NCI-H526 treated with DMSO at 0.1 percent for 48 hours (cell line): ENCODE measurements at places on chromosomes 7 and 10.
A peak's percentile ranks its signal among the peaks of the same experiment; 100 is the strongest.

- no peak for DNase-seq
These were observed 6.0 kb downstream of the GNG11 start for GRCh38 chr7:93927585-93927984.

GRCh38 chr10:29698773-29699490 lies 64.2 kb upstream of the SVIL start:
- DNase-seq = no peak

- DNase-seq = no peak
These were observed 3.2 kb upstream of the CEP55 start for GRCh38 chr10:93493162-93493561.

DNA sequence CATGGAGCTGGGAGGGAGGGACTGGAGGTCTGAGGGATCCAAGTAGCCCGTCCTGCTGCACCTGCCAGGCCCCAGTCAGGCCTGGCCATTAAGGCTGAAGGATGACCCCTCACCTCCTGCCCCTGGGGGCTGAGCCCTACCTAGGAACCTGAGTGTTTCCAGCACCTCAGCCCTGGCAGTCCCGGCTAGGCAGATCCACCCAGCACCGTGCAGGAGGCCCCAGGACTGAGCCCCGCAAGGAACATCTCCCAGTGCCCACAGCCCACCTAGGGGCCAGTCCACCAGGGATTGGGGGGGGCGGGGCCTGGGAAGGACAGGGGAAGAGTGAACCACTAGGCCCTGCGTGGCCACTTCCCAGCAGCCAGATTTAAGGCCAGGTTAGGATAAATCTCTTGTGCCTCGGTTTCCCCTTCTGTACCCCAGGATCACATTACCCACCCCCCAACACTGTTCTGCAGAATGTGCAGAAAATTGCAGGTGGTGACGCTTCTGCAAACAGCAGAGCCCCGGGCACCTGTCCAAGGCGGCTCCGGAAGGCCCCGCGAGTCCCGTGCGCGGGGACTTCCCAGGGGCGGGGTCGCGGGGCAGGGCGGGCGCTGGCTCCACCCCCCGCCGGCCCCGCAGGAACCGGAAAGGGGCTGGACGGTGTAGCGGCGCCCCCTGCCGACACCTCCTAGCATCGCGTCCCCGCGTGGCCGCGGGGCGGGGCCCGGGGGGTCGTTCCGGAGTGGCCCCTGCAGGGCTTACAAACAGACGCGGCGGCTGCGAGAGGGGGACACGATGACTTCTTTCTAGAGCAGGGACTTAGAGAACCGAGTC lies 55.9 kb downstream of the PWWP2B start:
- DNase-seq = peak; percentile 24

DNA sequence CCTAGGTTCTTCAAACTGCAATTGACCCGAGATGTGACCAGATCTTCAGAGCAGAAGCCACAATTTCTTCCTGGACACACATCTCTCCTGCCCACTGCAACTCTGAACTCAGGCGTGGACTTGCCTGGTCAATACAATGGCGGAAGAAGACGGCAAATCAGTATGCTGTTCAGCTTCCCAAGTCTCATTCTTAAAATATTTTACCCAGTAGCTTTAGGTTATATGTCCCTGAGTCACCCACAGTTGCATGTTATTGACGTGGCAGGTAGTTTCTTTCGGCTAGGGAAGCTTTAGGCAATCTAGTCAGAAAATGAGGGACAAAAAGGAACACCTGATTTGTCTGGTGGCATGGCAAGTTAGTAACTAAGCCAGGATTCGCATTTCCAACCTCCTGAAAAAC lies 22.5 kb downstream of the CEP41 start:
- DNase-seq = no peak

DNA sequence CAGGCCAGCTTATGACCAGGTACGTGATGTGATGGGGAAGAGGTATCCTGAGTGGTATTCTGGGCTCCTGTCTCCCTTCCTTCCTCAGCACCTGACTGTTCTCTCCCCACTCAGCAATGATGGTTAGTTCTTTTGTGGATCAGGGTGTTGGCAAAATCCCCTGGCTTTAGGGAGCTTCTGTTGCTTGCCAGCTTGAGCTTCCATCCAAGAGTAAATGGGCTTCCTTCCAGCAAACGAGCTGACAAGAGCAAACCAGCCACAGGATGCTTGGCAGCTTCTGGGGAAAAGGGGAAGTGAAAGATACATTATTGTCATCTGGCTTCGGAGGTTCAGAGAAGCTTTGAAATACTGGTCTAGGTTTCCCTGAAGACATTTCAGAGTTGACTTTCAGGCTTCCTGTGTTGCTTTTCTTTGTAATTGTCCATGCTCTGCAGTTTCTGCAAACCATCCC lies 5.2 kb downstream of the DUSP5 start:
- no peak for DNase-seq

- no peak for DNase-seq
These were observed 8.8 kb upstream of the LAMB4 start for GRCh38 chr7:108138911-108139310.

GRCh38 chr7:6656413-6656812 lies 19.3 kb downstream of the ZNF316 start:
- no peak for DNase-seq

GRCh38 chr10:107417446-107417845 lies 252.9 kb upstream of the SORCS1 start:
- no peak for DNase-seq

- DNase-seq = no peak
These were observed 193.3 kb upstream of the PHF14 start for GRCh38 chr7:10780400-10780747.

DNA sequence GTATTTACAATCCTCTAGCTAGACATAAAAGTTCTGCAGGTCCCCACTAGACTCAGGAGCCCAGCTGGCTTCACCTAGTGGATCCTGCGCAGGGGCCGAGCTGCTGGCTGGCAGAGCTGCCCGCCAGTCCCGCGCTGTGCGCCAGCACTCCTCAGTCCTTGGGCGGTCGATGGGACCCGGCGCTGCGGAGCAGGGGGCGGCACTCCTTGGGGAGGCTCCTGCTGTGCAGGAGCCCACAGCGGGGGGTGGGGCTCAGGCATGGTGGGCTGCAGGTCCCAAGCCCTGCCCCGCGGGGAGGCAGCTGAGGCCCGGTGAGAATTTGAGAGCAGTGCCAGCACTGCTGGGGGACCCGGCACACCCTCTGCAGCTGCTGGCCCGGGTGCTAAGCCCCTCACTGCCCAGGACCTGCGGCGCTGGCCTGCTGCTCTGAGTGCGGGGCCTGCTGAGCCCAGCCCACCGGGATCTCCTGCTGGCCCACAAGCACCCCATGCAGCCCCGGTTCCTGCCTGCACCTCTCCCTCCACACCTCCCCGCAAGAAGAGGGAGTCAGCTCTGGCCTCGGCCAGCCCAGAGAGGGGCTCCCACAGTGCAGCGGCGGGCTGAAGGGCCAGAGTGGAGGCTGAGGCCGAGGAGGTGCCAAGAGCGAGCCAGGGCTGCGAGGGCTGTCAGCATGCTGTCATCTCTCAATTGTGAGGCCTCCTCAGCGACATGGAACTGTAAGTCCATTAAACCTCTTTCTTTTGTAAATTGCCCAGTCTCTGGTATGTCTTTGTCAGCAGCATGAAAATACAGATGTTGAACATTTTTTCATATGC lies 63.1 kb downstream of the TFAM start:
- no peak for DNase-seq

- DNase-seq = no peak
These were observed 108.6 kb downstream of the CACNA2D1 start for GRCh38 chr7:82335001-82335400.

DNA sequence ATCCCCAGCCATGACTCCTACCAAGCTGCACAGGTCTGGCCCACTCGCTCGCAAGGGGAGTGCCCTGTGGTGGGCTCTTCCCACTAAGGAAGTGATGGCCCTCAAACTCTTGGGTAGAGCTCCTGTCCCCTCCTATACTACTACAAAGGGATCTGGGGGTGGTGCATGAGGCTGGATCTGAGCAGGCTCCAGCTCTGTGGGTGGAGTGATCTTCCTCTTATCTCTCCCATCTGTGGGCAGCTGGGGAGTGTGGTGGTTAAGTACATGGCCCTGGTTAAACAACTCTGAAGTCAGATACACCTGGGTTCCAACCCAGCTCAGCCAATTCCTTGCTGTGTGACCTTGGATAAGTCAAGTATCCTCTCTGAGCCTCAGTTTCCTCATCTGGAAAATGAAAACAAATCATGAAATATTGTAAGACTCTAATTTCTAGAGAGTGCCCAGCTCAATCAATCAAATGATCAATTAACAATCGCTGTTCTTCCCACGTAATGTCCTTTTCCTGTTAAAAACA lies 17.4 kb downstream of the DDIT4 start:
- no peak for DNase-seq

GRCh38 chr10:103281753-103282152 lies 4.8 kb downstream of the INA start:
- DNase-seq = peak; percentile 40

DNA sequence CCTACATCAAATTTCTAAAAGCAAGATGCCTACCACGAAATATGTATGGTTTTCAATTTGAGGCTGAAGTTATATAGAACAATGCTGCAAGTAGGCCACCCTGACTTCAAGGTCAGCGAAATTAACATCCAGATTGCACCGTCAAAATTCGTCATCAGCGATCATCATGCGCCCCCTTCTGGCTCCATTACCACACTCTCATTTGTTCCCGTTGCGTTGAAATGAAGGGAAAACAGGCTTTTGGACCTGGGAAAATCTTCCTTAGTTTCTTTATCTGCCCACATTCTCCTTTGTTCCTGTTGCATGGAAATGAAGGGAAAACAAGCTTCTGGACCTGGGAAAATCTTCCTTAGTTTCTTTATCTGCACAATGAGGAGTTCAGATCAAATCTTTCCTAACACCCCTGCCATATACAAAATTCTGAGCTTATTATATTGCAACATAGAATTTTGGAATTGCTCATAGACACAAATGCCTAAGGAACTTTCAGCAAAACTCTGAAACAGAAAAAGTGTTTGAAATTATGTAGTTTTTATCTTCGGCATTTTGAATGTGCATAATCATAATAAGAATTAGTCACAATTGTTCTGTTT lies 98.2 kb upstream of the PRKCQ start:
- peak; percentile 16 for DNase-seq

- peak; percentile 5 for DNase-seq
These were observed 114.8 kb upstream of the LANCL2 start for GRCh38 chr7:55250313-55250712.

GRCh38 chr10:58896229-58896628 lies 280.2 kb upstream of the PHYHIPL start:
- DNase-seq = no peak

- no peak for DNase-seq
These were observed 50.8 kb downstream of the PIK3CG start for GRCh38 chr7:106915873-106916272.

DNA sequence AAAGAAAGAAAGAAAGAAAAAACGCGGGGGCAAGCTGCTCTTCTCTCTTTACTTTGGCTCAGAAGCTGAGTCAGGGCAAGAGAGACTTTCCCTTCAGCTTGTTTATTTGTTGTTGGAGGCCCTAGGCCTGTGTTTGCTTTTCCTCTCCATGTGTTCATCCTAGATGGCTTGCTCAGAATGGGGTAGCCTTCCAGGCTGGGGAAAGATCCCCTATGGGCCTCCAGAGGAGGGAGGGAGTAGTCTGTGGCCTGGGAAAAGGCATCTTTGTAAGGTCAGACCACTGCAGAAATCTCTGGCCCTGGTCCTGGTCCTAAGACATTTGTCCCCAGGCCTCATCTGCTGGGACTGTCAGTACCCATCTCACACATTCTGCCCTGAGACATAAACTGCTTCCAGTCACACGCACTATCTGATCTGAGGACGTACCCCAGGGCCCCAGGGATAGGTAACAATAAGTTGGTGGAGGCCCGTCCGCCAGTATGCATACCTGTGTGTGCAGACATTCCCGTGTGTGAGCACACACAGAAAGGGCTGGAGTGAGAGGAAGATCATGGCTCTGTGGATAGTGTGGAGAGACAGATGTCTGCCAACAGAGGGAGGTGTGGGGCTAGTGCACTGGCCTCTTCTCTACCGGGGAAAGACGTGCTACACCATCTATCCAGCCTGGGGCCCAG lies 4.9 kb upstream of the SCD start:
- peak; percentile 1 for DNase-seq

DNA sequence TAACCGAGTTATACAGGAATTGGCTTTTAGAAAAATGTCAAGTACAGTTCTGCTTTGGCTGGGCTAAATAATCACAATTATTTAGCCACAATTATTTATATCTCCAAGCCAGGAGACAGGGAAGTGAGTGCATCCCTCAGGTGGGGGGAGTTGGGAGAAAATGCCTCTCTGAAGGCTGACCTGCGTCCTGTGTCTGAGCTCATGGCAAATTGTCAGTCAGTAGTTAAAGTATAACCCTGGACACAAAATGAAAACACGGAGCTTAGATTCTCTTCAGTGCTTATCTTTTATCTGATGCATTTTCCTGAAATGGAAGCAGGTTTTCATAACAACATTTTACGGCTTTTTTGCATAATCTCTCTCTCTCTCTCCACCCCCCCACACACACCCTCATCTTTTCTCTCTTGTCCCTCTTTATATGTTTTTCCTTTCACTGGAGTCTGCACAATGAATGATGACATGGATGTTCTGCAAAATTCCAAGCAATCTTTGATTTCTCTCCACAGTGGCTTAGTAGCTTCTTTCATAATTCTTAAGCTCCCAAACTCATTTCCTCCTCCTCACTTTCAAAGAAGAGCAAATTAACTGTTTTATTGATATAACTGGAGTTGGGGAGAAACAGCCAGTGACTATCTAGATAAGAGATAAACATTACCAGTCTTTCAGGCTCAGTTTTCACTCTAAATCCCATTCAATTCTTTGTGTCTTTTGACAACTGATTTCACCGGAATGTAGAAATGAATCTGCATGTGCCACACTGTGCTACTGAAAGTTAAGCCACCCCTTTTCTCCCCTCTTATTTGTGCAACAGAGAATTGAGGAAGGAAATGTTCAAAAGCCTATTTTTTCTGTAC lies 521.4 kb upstream of the GHITM start:
- no peak for DNase-seq

DNA sequence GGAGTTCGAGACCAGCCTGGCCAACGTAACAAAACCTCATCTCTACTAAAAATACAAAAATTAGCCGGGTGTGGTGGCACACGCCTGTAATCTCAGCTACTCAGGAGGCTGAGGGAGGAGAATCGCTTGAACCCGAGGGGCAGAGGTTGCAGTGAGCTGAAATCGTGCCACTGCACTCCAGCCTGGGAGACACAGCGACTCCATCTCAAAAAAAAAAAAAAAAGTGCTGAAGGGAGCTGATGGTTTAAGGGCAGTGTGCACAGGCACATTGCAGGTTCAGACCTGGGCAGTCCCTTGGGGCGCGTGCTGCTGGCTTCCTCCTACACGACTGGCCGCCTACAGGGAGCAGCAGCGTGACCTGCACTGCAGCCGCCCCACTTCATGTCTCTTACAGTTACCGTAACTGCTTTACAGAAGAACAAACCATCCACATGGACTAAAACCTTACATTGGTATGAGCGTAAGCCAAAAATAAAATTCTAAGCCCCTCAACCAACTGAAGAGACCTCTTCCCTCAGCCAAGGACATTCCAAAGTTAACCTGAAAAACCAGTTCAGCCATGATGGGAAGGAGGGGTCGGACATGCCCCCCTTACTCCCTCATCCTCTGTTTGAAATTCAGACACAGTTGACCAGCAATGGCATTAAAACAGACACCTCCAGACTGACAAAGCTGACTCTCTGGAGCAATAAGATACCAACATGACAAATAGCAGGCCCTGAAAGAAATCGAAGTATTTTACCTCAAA lies 262.2 kb downstream of the ZMYND11 start:
- DNase-seq = no peak
